SHP77 (cell line): ENCODE measurements at places on chromosomes 5 and 9.

DNA sequence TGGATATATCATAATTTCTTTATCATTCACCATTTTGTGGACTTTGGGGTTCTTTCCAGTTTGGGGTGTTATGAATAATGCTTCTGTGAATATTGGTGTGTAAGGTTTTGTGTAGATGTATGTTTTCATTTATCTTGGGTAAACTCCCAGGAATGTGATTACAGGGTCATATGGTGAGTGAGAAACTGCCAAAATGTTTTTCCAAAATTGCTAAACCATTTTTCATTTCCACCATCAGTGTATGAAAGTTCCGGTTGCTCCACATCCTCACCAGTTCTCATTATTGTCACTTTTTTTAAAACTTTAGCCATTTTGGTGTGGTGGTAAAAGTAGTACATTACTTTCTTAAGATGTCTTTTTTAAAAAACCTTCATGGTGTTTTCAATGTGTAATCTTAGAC lies 152.9 kb downstream of the NIPBL start:
- no peak for DNase-seq

DNA sequence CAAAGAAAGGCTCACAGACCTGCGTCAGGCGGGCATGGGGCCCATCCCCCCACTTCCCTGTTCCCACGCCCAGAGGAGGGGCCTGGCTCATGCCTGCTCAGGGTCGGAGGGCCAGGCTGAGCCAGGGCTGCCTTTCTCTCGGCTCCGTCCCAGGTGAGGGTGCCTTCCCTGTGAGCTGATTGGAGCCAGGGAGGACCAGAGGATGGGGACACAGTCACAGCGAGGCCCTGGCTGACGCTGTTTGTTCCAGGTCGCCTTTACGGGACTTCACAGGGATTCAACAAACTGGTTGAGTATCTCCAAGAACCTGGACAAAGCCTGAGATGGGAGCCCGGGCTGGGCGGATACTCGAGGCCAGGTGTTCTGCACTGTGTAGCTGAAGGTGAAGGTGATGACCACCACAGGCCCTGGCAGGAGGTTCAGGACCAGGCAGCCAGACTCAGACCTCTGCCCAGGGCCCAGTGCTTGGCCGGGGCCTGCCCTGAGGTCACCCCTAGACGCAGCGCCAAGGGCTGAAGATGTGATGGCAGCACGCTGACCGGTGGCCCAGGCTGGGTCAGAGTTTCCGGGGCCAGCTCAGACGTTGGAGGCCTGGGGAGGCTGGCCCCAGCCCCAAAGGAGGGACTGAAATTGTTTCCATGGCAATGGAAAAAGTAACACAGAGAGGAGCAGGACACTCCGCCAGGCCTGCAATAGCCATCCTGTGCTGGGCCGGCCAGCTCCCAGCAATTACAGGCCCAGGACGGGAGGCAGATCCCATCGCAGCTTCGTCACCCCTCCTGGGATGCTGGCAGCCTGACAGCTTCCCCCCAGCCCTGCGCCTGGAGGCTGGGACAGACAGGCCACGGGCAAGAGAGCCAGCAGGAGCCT lies 65.3 kb upstream of the ADAMTS2 start:
- DNase-seq = no peak

DNA sequence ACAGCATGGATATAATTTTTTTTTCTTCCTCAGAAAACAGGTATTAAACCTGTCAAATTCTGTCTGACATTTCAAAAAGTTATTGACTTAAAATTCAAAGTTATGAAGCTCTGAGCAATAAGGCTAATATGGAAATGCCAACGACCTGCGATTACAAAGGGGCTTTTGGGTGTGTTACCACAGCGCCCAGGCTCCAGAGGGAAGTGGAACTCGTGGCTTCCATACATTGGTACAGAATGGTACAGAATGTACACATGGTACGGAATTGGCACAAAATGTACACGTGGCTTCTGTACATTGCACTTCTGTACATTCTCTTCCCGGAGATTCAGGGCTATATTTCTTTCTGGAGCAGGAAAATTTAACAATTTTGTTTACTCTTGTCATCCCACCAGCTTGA lies 225.1 kb upstream of the TBCA start:
- DNase-seq = no peak

DNA sequence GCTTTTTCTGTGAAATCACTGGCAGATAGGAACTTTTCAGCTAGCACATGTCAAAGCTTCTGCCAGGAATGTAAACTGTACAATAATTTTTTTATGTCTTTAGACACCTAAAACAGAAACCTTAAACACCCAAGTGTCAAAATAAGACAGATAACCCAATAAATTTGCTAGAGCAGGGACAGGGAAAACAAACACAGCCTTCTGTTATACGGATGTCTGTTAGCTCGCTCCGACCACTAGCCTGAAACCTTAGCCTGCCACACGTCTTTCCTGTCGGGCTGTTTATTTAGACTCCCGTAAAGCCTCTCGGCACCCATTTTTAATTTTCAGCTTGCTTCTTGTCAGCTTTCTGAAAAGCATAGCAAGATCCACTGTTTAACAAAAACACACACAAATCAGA lies 355.4 kb upstream of the SLC24A2 start:
- no peak for DNase-seq

DNA sequence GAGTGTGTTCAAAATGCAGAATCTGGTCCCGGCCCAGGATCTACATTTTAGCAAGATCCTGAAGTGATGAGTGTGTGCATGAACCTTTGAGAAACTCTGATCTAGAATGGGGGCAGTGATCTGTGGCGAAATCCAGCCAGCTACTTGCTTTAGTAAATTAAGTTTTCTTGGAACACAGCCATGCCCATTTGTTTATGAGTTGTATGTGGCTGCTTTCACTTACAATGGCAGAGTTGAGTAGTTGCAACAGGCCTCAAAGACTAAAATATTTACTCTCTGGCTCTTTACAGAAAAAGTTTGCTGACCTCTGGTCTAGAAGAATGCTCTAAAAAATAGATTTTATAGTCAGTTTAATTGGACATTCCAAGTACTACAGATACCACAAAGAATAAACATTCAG lies 588.3 kb downstream of the BNC2 start:
- DNase-seq = no peak

- no peak for DNase-seq
Measured at GRCh38 chr9:87725356-87725899, 491 bp upstream of the CTSL start.

DNA sequence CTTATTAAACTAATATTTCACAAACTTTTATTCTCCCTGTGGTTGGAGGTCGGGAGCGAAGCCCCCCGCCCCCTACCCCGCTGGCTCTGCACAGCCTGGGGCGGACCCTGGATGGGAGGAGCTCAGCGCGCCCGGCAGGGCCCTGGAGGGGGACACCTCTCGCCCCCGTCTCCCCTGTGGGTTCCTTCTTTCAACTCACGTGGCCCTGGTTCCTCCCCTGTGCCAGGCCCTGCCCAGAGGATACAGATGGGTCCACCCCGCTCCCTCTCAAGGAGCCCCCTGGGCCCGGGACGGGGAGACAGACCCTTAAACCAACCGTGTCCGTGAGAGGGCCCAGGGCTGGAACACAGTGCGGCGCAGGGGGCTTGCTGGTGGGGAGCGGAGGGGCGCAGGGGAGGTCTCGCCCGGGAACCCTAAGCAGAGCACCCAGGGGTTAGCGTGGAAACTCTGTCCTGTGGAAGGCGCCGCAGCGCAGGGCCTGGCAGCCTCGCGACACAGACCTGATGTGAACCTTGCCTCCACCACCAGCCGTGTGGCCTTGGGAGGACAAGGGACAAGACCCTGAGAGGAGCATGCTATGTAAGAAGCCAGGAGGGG lies 103.7 kb upstream of the MVB12B start:
- no peak for DNase-seq

GRCh38 chr5:173530547-173530946 lies 85.9 kb downstream of the BOD1 start:
- DNase-seq = no peak

- no peak for DNase-seq
Measured at GRCh38 chr5:94750681-94751080, 132.2 kb downstream of the SLF1 start.
